ENCODE measurements at places on chromosomes 1 and 21. TPM values are rescaled to one million over a fixed set of nuclear protein-coding genes. Genes with fewer than 3 reads are reported as not detected.

Gene TCEA3
- not detected for total RNA-seq

Gene CGN
- 0.37 TPM for total RNA-seq

Gene STUM
- total RNA-seq: 0.34 TPM

Gene C1orf56
- total RNA-seq: 2.4 TPM

Gene FAM89A
- 5.3 TPM for total RNA-seq

Gene CELA2B
- not detected for total RNA-seq

DNA sequence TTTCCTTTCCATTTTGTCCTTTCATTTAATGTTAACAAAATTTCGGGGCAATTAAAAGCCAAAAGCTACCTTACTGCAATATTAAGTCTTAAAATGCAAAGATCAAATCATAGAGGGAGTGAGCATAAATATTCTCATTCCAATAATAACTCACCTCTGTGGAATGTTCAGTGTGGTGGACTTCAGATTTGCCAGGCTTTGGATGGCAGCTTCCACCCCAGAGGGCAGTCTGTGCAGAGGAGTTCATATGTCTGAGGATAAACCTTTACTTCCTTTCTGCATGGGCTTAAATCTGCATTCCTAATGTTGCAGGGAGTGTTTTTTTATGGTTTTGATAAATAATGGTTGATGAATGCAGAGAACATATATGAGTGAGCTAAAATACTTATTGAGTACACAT is 16.3 kb downstream of the KIAA0040 start:
- peak overlapping the region; percentile 2 for H3K27ac ChIP-seq
- H3K4me1 ChIP-seq: peaks cover 87% of the 10 kb centered on the region
- no peaks in the 10 kb centered on the region for H3K27me3 ChIP-seq
- peaks cover 84% of the 10 kb centered on the region for H3K36me3 ChIP-seq
- no peak overlapping the region for H3K4me3 ChIP-seq
- no peak for DNase-seq

- no peaks in the 10 kb centered on the region for H3K27me3 ChIP-seq
- peaks cover 35% of the 10 kb centered on the region for H3K36me3 ChIP-seq
- peak overlapping the region; percentile 19 for H3K4me3 ChIP-seq
- peaks cover 67% of the 10 kb centered on the region for H3K4me1 ChIP-seq
Observed at GRCh38 chr1:8397511-8397910, 79.6 kb downstream of the SLC45A1 start.

- H3K27me3 ChIP-seq: peaks cover 29% of the 10 kb centered on the region
- no peaks in the 10 kb centered on the region for H3K36me3 ChIP-seq
- DNase-seq: no peak
Observed at GRCh38 chr1:40956407-40956806, 23.1 kb upstream of the CTPS1 start.

- no peak overlapping the region for H3K27ac ChIP-seq
- H3K27me3 ChIP-seq: peaks cover 8% of the 10 kb centered on the region
- H3K4me1 ChIP-seq: no peaks in the 10 kb centered on the region
- H3K36me3 ChIP-seq: no peaks in the 10 kb centered on the region
- DNase-seq: no peak
Observed at GRCh38 chr1:226497991-226498639, 50.4 kb upstream of the STUM start.

- no peak overlapping the region for H3K27ac ChIP-seq
- peaks cover 5% of the 10 kb centered on the region for H3K36me3 ChIP-seq
- H3K4me3 ChIP-seq: no peak overlapping the region
- H3K4me1 ChIP-seq: peaks cover 11% of the 10 kb centered on the region
- peaks cover 51% of the 10 kb centered on the region for H3K27me3 ChIP-seq
- no peak for DNase-seq
Observed at GRCh38 chr1:25641931-25642573, 25.5 kb downstream of the MAN1C1 start.

DNA sequence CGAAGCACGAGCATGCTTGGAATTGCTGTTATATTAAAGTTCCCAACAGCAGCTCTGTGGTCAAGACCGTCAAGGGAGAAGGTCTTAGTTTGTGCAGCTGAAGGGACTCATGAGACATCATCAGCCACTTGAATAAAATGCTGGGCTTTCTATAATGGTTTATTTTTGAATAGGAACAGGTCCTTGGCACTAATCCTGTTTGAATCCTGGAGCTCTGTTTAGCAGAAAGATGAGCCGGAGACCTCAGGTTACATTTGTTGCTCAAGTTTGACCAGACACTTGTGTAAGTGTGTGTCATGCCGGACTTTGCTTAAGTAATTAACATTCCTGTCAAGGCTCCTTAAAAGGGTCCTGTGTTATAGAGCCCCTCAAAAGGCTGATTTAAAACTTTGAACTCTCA is 186.5 kb downstream of the ROR1 start:
- DNase-seq: no peak
- no peaks in the 10 kb centered on the region for H3K36me3 ChIP-seq
- no peaks in the 10 kb centered on the region for H3K4me1 ChIP-seq
- no peaks in the 10 kb centered on the region for H3K27me3 ChIP-seq
- H3K27ac ChIP-seq: no peak overlapping the region

DNA sequence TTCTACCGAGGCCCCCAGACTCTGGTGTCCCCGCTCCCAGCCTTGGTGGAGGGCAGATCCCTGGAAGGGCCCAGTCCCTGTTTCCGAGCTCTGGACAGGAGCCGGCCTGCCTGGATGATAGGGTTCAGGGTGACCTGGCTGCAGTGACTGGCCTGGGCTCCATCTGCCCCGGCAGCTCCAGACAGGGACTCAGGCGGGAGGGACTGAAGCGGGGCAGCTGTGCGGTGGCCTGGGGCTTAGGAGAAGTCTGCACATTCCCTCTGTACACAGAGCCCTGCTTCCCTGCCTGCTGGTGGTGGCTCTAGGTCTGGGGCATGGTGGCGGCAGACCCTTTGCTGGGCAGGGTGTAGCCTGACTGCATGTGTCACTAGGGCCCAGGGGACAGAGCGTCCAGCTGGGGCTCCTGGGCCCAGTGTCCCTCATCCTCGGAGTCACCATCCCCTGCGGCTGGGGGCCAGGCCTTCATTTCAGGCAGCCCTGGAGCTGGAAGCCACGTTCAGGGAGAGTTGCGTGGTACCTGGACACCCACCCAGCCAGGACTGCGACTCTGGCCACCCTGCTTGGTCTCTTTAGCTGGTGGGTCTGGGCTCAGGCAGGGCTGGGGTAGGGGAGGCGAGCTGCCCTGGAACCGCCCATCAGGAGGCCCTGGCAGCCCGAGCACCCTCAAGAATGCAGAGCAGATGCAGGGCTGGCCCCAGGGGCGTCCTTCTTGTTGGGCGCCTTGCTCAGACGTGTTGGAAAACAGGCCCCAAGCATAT is 9.6 kb downstream of the ARHGEF16 start:
- H3K4me3 ChIP-seq: no peak overlapping the region
- DNase-seq: no peak
- H3K27ac ChIP-seq: no peak overlapping the region

DNA sequence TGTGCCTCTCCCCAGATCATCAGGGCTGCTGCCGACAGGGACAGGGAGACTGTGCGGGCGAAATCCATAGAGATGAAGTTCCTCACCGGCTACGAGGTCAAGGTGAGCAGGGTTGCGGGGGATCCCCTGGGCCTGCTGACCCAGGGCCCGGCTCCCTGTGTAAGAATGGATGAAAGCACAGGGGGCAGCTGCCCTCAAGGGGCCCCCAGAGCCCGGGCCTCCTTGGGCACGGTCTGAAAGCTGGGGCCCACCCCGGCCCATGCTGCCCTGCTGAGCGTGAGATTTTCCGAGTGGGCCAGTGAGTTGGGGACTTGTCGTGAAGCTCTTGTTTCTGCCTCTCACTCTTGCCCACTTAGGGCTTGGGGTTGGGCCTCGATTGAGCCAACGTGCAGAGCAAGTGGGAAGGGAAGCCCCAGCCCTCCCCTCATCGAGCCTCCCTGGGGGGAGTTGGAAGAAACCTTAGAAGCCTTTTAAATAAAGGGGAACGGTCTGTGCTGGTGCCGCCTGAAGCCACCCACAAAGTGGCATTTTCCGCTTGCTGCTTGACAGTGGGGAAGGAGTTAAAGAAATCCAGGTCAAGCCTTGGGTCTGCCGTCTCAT is 45.2 kb downstream of the COQ8A start:
- peaks cover 16% of the 10 kb centered on the region for H3K4me1 ChIP-seq
- DNase-seq: no peak
- no peak overlapping the region for H3K27ac ChIP-seq

DNA sequence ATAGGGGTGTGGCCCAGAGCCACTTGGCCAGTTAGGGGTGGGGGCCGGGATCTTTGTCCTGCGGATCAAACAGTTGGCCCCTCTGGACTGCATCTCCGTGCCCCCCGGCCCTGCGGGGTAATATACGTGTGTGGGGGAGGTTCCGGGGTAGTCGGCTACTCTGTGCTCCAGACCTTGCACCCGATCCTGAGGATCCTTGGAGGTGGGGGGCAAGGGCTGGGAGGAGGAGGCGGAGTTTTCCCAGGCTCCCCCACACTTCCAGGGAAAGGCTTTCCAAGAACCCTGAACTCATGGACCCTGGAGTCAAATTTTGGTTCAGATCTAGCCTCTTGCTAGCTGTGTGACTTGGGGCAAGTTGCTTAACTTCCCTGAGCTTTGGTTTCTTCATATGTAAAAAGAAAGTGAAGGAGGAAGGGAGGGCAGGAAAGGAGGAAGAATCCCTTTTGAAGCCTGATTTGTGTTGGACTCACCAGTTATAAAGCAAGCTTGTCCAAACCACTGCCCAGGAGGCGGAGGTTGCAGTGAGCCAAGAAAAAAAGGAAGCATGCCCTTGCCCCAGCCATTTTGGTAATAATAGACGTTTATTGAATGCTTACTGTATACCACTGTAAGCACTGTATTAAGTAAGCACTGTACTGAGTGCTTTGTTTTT is 686 bp downstream of the MIIP start:
- no peaks in the 10 kb centered on the region for H3K27me3 ChIP-seq
- peak overlapping the region; percentile 88 for H3K4me3 ChIP-seq
- DNase-seq: no peak
- H3K27ac ChIP-seq: peak overlapping the region; percentile 37

GRCh38 chr1:221435504-221435904 is 306.4 kb downstream of the DUSP10 start:
- H3K36me3 ChIP-seq: no peaks in the 10 kb centered on the region
- no peak overlapping the region for H3K27ac ChIP-seq
- peaks cover 26% of the 10 kb centered on the region for H3K4me1 ChIP-seq
- H3K27me3 ChIP-seq: peaks cover 4% of the 10 kb centered on the region
- DNase-seq: no peak

GRCh38 chr1:247448107-247448791 is 9.7 kb downstream of the OR2B11 start:
- peak overlapping the region; percentile 61 for H3K4me3 ChIP-seq
- peak overlapping the region; percentile 47 for H3K27ac ChIP-seq
- H3K36me3 ChIP-seq: no peaks in the 10 kb centered on the region
- H3K4me1 ChIP-seq: no peaks in the 10 kb centered on the region
- no peak for DNase-seq

GRCh38 chr1:214538496-214538895 is 12.9 kb downstream of the PTPN14 start:
- H3K4me3 ChIP-seq: no peak overlapping the region
- peaks cover 12% of the 10 kb centered on the region for H3K27me3 ChIP-seq
- H3K4me1 ChIP-seq: no peaks in the 10 kb centered on the region
- no peak for DNase-seq
- no peak overlapping the region for H3K27ac ChIP-seq
- no peaks in the 10 kb centered on the region for H3K36me3 ChIP-seq

- no peaks in the 10 kb centered on the region for H3K36me3 ChIP-seq
- DNase-seq: no peak
- H3K27ac ChIP-seq: no peak overlapping the region
- peaks cover 25% of the 10 kb centered on the region for H3K27me3 ChIP-seq
Observed at GRCh38 chr1:21603177-21604138, 65.7 kb downstream of the RAP1GAP start.

DNA sequence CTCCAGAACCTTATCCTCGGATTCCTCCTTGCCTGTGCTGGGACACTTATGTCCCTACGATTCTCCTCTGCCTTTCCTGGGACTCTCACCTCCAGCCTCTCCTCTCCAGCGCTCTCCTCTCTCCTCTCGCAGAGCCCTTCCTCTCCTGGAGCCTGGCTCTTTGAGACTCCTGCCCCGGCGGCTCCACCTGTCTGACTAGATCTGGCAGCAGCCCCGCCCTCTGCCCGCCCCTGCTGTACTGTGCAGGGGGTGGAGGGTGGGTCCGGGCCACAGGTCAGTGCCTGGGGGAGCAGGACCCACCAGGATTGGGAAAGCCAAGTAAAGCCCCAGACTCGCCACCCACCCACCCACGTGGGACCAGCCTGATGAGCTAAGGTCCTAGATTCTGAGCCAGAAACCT is 1.6 kb downstream of the ELOVL1 start:
- no peaks in the 10 kb centered on the region for H3K27me3 ChIP-seq
- no peak for DNase-seq
- peak overlapping the region; percentile 43 for H3K27ac ChIP-seq

DNA sequence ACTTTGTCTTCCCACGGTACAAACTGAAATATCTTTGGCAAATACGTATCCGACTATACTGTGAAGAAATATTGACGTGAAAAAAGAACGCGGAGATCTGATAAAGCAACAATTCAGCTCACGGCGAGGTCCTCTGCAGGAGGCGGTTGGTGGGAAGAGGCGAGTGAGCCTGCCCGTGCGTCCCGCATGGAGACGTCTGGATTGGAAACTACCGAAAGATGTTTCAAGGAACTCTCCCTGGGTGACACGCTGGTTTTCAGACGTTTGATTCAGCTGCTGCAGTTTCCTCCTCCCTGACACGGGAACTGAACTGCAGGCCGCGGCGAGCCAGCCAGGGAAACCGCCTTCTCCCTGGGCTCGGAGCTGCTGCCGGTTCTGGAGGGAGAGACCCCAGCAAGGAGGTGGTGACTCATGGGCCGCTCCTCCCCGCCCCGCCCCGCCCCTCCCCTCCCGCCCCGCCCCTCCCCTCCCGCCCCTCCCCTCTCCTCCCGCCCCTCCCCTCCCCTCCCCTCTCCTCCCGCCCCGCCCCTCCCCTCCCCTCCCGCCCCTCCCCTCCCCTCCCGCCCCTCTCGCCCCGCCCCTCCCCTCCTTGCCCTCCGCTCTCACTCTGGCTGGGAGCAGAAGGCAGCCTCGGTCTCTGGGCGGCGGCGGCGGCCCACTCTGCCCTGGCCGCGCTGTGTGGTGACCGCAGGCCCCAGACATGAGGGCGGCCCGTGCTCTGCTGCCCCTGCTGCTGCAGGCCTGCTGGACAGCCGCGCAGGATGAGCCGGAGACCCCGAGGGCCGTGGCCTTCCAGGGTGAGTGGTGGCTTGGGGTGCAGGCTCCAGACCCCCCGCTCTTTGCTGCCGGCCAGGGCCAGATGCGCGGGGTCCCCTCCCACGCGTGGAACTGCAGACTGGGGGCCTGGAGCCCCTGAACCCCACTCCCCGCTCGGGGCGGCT is at the start of gene COL6A1:
Gene COL6A1, plus strand, starts transcription at position 620 of the 941 bp plus-strand sequence. Its CDS starts 81 bp downstream, at position 701.
- peaks cover 3% of the 10 kb centered on the region for H3K27me3 ChIP-seq
- DNase-seq: peak; percentile 22
- H3K27ac ChIP-seq: no peak within 1 kb of the TSS
- peak within 1 kb of the TSS; percentile 11 for H3K4me3 ChIP-seq
- peaks cover 1% of the 10 kb centered on the region for H3K4me1 ChIP-seq

- H3K27ac ChIP-seq: peak overlapping the region; percentile 80
- peaks cover 33% of the 10 kb centered on the region for H3K4me1 ChIP-seq
- no peak for DNase-seq
- no peaks in the 10 kb centered on the region for H3K36me3 ChIP-seq
Observed at GRCh38 chr1:160836561-160836960, 26.1 kb downstream of the CD244 start.

DNA sequence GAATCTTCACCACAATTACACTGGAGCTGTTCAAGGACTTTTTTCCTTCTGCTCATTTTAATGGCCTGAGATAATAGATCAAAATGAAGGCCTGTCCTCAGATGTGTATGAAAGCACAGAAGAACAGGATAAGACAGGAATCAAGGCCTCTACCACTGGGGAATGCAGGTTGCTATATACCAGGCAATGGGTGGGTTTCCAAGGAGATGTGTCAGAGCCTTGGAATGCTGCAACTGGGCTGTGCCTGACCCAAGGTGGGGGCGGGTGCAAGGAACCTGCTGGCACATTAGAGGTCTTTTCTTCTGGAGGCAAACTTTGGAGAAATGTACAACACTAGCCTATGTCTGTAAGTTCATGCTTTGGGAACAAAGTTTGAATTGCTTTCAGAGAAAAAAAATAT is 21.7 kb upstream of the LAMC2 start:
- H3K27ac ChIP-seq: no peak overlapping the region
- H3K4me3 ChIP-seq: no peak overlapping the region
- H3K4me1 ChIP-seq: no peaks in the 10 kb centered on the region
- peaks cover 11% of the 10 kb centered on the region for H3K27me3 ChIP-seq

Data from activated B cell treated with CpG ODN at 0.5 μM for 24 hours (primary cell).